ENCODE measurements at places on chromosomes 12 and 14. TPM values are rescaled to one million over a fixed set of nuclear protein-coding genes. Genes with fewer than 3 reads are reported as not detected.

DNA sequence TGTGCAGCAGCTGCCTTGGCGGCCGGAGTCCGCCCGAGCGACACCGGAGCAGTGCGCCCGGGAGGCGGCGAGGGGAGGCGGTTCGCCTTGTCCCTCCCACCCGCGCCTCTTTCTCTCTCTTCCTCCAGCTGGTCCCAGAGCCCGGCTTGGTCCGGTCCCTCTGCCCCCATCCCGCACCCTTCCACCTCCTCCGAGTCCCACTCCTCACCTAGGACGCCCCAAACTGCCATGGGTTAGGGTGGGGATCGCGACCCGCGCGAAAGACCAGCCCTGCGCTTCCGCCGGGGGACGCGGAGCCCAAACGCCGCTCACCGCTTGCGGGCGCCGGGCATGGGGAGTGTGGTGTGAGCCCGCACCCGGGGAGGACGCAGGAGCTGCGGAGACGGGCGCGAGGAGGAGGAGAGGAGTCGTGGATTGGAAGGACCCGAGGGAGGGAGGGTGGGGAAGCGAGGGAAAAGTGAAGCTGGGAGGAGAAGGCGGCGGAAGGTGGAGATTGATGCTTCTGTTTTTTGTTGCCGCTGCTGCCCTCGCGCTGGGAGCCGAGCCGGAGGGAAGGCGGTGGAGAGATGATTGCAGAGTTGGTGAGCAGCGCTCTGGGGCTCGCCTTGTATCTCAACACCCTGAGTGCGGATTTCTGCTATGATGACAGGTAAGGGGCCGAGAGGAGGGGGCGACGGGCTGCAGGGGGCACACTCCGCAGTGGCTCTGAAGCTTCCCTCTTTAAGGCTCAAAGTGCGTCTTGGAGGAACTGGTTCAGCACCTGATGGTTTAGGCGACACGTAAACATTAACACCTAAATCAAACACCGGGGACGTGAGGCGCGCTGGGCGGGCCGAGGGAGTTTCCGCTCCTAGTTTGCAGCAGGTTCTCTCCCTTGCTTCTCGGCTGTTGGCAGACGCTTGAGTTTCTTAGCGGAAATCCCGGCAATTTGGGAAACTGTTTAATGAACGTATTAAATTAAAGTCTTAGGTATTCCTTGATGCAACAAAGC lies 610 bp downstream of the TMTC2 start:
- H3K27ac ChIP-seq, result no peak overlapping the region
- no peaks in the 10 kb centered on the region for H3K4me1 ChIP-seq
- peak overlapping the region; percentile 86 for H3K4me3 ChIP-seq
- H3K27me3 ChIP-seq, result peaks cover 6% of the 10 kb centered on the region
- H3K36me3 ChIP-seq, result no peaks in the 10 kb centered on the region

DNA sequence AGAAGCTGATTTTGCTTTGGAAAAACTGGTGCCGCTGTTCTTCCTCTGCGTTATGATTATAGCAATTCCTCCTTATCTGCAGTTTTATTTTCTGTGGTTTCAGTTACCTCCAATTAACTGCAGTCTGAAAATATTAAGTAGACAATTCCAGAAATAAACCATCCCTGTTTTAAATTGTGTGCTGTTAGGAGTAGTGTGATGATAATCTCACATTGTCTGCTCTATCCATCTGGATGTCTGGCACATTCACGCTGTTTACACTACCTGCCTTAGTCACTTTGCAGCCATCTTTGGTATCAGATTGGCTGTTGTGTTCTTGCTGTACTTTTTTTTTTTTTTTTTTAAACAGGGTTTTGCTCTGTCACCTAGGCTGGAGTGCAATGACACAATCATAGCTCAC lies 141.0 kb downstream of the GRIP1 start:
- H3K36me3 ChIP-seq, result no peaks in the 10 kb centered on the region
- H3K27ac ChIP-seq, result no peak overlapping the region
- no peaks in the 10 kb centered on the region for H3K27me3 ChIP-seq
- H3K4me3 ChIP-seq, result no peak overlapping the region
- DNase-seq, result no peak
- no peaks in the 10 kb centered on the region for H3K4me1 ChIP-seq

DNA sequence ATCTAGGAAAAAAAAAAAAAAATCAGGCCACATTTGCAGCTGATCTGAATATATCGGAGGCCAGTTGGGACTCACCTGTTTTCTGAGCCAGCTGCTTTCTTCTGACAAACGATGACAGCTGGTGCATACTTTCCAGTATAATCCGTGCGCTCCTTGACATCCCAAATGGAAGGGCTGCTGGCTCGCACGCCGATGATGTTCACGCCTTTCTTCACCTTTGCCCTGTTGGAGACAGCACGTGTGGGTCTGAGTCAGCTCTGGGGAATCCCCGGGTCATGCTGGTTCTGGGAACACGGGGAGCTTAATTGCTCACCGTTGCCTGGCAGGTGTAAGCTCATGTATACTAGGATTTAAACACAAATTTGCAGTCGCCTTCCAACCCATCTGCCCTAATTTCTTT lies 372.8 kb downstream of the TMEM132D start:
- H3K36me3 ChIP-seq, result no peaks in the 10 kb centered on the region
- no peaks in the 10 kb centered on the region for H3K27me3 ChIP-seq
- H3K27ac ChIP-seq, result no peak overlapping the region
- DNase-seq, result no peak
- no peaks in the 10 kb centered on the region for H3K4me1 ChIP-seq

DNA sequence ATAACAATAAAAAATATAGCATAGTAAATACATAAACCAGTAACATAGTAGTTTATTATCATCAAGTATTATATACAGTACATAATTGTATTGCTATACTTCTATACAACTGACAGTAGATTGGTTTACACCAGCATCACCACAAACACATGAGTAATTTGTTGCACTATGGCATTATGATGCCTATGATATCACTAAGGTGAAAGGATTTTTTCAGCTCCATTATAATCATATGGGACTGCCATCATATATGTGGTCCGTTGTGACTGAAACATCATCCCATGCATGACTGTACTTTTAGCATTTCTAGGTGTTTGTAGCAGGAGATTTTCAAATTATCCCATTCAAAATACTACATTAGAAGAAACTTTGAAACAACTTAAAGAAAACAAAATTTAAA lies 77.8 kb downstream of the IFT81 start:
- H3K36me3 ChIP-seq, result 0 out of 2 replicates have a peak, but pooled peaks cover 2% of the 10 kb centered on the region
- H3K27me3 ChIP-seq, result no peaks in the 10 kb centered on the region
- H3K4me3 ChIP-seq, result no peak overlapping the region

Gene KLHL42
- total RNA-seq, result 35.2 TPM

Data from Panc1 (cell line).